ENCODE measurements at places on chromosomes 3 and 15.

DNA sequence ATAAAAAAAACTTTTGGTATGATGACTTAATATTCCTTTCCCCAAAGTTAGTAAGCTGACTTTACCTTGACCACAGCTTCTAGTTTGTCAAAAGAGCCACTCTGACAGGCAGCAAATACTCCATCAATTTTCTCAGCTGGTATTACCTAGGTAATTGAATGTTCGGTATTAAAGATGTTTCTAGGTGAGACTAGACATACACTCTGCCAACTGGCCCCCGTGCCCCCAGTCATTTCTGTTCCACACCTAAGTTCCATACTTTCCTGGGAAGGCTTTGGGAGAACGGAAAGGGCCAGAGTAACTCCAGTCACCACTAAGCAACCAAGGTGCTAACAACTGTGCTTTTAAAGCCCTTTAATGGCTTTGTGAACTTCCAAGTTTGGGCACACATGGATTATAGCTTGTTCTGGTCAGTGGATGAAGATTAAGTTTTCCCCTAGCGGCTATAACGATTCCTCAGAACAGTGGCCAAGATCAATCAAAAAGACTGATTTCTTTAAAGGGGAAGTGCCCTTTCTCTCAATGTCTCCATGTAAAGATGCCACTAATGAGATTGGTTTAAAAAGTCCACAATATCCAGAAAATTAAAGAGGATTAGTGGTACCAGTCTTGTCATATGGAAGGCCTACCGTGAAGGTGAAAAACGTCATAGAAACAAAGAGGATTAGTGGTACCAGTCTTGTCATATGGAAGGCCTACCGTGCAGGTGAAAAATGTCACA, 7.0 kb downstream of the EIF4A2 start:
- DNase-seq: no peak

DNA sequence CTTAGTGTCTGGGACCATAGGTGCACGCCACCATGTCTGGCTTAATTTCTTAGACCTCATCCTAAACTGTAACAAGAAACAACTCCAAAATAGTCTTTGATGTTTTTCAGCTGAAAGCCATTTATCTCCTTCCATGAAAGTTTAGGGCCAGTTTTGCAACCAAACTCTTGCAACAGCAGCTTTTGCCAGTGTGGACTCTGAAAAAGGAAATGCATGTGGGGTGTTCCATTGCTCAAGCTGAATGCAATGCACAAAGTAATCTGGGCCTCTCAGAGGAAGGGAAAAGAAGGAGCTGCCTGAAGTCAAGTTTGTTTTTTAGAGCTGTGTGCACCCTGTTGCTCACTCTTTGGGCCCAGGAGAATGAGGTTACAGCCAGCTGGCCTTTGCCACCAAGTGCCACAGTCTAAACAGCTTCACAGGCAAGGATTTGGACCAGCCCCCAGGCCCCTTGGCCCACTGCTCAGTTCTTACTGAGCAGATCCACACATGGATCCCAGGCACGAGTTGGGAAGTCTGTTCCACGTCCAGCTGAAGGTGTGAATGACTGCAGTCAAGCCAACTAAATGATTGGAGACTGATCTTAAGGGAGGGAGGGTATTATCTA, 212.3 kb upstream of the LRRFIP2 start:
- DNase-seq: no peak

- no peak for DNase-seq
These were observed 144.0 kb downstream of the GREM1 start for GRCh38 chr15:32861761-32862160.

DNA sequence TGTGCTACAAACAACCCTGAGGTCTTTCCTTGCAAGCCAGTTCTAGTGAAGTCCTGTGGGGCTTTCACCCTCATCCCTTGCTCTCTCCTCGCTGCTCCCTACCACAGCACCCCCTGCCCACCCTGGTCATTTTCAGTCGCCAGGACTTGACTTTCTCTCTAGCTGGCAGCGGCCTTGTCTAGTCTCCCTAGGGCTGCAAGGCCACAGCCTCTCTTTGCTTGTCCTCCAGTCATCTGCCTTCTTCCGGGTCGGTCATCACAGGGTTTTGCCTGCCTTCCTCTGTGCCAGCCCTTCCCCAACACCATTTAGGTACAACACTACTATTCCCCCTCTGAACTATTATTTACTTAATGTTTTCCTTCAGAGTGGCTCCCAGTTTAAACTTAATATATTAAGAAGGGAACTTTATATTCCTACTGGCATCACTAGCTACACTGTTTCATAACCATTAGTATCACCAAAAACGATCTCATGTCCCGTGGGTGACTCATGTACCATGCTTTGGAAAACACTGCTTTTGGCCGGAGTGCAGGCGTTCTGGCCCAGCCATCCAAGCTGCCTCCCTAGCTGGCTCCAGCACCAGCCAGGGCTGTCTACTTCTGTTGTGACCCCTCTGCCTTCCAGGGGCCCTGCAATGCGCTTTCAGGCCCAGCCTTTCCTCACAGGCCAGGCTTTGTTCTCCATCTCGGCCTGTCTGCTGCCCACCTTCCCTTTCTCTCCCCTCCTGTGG, 21.4 kb downstream of the FAH start:
- no peak for DNase-seq

GRCh38 chr3:43998836-43999727, 242.6 kb upstream of the TOPAZ1 start:
- no peak for DNase-seq

DNA sequence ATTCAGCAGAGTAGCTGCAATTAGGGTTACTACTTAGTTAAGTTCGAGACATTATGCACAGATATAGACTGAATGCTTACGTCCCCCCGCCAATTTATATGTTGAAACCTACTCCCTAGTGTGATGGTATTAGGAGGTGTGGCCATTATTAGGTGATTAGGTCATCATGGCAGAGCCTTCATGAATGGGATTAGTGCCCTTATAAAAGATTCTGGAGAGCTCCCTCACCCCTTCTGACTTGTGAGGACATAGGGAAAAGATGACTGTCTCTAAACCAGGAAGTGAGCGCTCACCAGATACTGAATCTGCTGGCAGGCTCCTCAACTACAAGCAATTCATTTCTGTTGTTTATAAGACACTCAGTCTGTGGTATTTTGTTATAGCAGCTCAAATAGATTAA, 25.6 kb upstream of the TEX9 start:
- no peak for DNase-seq

DNA sequence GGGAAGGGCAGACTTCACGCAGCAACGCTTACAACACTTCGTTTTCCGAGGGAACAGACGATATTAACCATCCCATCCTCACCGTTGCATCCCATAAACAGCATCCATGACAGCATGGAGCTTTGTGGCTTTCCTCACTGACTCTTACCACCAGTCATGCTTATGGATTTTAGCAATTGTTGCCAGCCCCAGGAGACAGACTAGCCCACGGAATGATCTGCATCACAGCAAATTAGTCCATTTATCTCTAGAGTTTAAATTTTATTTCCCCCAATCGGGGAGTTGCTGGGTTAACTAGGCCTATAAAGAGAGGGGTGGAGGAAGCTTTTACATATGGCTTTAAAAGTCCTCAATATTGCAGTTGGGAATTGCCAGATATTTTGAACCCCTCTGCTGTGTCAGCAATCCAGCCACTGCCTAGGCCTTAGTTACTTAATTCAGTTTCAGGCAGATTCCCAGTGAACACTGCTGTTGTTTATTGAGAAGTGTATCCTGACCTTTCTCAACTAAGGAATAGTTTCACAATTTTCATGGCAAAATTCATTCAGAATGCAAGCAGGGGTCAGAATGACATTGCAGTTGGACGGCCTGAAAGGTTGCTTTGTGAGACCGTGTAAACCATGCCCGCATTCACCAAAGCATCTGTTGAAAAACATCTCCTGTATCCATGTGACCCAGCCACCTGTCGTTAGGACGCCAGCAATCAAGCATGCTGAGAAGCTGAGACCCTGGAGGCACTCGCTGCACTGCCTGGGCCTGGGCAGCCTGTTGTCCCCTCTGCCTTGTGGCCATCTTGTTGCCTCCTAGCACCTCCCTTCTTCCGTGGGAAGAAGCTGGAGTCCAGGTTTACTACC, 397.4 kb upstream of the TPM1 start:
- no peak for DNase-seq

DNA sequence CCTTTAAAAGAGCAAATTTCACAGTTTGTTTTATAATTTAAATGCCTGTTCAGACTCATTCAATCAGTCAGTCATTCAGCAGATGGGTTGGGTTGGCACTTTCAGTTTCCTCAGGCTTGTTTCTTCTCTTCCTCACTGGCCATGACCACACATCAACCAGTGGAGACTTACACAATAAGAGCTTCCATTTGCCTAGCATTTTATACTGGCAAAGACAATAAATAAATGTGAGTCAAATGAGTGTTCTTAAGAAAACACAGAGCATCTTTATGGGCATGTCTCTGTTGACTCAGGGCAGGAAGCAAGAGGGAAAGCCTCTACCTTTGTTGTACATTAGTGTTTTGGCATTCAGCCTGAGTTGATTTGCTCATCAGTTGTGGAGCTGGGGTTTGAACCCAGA, 122.6 kb downstream of the EPHB1 start:
- DNase-seq: no peak

GRCh38 chr15:82040862-82041261, 5.0 kb downstream of the MEX3B start:
- no peak for DNase-seq

DNA sequence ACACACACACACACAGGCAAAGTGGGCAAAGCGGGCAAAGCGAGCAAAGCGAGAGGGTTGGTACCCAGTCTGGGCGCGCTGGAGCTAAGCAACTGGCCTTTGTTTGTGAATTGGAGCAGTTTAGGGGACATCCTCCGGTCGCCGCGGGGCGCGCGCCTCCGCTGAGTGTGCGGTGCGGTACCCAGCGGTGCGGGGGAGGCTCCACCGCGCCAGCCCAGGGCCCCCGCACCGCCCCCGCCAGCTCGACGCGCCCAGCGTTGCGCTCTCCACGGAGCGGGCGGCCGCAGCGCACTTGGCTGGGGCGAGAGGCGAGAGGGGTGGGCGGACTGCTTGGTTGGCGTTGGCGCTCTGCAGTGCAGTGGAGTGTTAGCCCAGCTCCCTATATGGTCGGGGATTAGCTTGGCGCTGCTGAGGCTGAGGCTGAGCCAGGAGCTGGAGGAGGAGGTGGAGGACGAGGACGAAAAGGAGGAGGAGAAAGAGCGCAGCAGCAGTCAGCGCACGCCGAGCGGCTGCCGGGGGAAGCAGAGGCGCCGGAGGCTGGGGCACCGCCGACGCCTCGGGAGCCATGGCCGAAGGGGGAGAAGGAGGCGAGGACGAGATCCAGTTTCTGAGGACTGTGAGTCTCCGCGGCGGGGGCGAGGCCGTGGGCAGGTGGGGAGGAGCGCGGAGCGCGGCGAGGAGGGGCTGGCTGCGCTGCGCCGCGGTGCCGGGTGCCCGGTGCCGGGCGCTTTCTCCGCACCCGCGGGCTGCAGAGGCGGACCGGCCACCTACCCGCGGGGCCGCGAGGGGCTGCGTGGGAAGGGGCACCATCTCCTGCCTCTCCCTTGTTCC, at the start of gene RYR3:
RYR3 (plus strand) TSS at position 487 of the 831 bp plus-strand sequence; CDS start at position 566, 79 bp downstream.
- DNase-seq: no peak

DNA sequence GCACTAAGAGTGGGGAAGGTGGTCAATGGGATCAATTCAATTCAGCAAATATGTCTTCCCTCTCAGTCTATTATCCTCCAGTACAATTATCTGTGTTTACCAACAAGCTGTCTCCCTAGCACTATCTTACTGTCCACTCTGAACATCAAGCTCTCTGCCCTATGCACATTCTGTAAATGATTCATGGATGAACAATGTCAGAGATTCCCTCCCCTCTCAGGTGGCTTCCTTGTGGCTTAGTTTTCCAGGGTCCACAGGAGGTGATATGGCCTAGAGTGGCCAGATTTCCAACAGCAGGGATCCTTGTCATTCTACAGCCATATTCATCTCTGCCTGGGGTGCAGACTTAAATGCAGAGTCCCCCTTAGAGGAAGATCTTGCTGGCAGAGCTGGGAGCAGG, 225.1 kb downstream of the UACA start:
- DNase-seq: no peak

DNA sequence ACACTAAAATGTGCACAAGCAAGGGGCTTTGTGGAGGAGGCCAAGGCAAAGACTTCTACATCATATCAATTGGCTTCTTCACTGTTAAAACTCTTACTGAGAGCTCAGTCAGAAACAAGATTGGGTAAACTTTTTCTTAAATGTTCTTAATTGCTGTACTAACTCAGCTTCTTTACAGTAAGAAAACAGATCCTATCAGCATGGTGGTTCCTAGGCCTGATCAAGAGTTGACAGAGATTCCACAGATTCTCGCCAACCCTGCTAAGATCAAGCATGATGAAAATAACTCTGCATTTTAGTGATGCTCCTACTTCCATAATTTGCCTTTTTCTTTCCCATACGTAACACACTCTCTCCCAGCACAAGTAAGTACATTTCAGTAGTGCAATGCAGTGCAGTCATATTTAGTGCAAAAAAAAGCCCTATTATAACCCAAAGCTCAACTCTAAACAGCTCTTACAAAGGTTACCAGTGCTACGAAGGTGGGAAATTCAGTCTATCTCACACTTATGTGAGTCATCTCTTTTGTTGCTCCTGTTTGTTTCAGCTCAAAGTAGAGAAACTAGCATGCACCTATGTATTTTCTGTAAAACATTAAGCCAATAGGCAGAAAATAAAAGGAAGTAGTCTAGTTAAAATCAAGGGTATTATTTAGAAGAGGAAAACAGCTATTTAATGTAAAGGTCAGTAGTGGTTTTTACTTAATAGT, 29.9 kb downstream of the TIGIT start:
- DNase-seq: no peak

DNA sequence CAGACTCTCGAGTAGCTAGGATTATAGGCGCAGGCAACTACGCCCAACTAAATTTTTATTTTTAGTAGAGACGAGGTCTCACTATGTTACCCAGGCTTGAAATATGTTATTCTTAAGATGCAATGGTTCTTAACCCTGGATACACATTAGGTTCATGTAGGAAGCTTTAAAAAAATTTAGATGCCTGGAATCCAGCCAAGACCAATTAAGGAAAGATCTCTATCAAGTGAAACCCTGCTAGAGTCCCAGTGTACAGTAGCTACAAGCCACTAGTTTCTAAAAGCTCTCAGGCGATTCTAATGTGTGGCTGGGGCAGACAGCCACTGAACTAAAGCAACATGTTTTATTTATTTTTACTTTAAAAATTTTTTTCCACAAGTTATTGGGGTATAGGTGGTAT, 33.2 kb downstream of the TRIM69 start:
- DNase-seq: no peak

- no peak for DNase-seq
These were observed 69.4 kb downstream of the UMPS start for GRCh38 chr3:124799676-124800075.

DNA sequence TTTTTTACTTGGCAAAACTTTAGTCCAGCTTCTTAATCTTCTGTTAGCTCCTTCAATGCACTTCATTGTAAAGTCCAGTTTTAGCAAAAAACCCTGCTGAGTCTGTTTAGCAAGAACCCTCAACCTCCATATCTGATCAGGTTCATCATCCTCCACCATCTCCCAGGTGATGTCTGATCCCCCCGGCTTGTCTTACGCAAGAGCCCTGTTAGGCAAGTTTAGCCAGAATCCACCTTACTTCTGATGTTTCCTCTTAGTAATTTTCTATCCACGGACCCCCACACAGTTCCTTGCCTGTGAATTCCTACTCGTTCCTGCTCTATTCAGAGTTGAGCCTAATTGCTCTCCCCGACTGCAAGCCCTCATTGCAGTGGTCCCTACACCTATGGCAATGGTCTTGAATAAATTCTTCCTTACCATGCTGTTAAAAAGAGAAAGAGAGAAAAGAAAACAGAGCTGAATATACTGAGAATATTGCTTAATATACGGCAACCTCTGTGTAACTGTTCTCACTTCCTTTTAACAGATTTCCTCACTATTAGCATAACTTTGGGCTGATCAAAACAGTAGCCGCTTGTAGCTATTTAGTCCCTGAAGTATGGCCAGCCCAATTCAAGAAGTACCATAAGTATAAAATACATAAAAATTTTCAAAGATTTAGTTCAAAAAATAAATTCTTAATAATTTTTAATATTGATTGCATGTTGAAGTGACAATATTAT, 78.7 kb upstream of the MME start:
- no peak for DNase-seq

Data from stimulated activated CD8-positive, alpha-beta memory T cell treated with anti-CD3 and anti-CD28 coated beads, Interleukin-15, amount 100 ng/mL, for 4 hours (primary cell).